Activated T-helper 17 cell treated with anti-CD3 and anti-CD28 coated beads, Interleukin-2, amount 50 U/mL, for 72 hours (primary cell): ENCODE measurements at places on chromosomes 2 and 18. TPM values are rescaled to one million over a fixed set of nuclear protein-coding genes. Genes with fewer than 3 reads are reported as not detected.

DNA sequence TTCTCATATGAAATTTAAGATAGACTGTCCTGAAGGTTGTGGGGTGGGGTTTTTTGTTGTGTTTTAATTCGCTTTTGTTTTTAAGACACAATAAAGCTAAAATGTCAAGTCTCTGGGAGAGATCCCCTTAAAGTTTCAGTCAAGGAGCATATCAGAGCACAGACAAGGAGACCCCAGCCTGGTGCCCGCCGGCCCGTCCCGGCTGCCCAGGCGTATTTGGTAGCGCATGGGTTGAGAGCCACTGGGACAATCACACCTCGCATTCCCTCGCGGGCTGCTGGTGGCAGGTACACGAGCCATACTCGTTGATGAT, 2.6 kb downstream of the LRRTM1 start:
- ATAC-seq, result no peak

The OTOF gene
- 2.1 TPM for total RNA-seq

DNA sequence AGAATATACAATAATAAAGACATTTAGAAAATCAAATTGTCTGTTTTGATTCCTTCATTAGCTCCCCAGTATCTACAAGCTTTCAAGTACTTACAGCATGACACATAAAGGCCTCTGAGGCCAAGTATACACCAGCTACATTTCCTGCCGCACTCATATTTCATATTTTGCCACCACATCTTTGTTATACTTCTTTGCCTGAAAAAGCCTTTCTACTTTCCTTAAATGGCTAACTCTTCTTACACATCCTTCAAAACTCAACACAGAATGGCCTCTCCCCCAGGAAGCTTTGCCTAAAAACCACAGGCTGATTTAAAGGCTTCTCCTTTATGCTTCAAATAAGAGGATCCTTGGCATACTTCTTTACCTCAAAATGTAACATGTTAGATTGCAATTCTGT, 4.5 kb downstream of the STK17B start:
- peak; percentile 14 for ATAC-seq

DNA sequence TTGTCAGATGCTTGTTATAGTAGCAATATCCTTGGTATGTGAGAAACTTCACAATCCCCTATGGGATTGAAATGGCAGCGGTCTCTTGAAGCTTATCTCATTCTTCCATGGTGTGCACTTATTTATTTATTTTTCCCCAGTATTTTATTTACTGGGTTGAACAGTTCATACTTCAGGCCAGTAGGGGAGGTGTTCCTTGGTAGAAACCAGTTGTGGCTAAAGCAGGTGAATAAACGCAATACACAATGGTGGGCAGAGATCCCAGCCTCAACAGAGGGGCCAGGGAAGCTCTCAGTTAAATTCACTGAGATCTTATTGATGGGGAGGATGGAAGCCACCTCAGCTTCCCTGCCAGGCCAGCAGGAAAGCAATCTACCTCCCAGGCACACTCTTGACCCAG, 93.7 kb upstream of the SRD5A2 start:
- ATAC-seq, result no peak

GRCh38 chr2:216202626-216203250, 93.6 kb downstream of the XRCC5 start:
- ATAC-seq, result no peak

- no peak for ATAC-seq
These were observed 1.4 kb downstream of the VRK2 start for GRCh38 chr2:58047961-58048360.
